ENCODE measurements at places on chromosomes 16 and 17. TPM values are rescaled to one million over a fixed set of nuclear protein-coding genes. Genes with fewer than 3 reads are reported as not detected.
A peak's percentile ranks its signal among the peaks of the same experiment; 100 is the strongest.

DNA sequence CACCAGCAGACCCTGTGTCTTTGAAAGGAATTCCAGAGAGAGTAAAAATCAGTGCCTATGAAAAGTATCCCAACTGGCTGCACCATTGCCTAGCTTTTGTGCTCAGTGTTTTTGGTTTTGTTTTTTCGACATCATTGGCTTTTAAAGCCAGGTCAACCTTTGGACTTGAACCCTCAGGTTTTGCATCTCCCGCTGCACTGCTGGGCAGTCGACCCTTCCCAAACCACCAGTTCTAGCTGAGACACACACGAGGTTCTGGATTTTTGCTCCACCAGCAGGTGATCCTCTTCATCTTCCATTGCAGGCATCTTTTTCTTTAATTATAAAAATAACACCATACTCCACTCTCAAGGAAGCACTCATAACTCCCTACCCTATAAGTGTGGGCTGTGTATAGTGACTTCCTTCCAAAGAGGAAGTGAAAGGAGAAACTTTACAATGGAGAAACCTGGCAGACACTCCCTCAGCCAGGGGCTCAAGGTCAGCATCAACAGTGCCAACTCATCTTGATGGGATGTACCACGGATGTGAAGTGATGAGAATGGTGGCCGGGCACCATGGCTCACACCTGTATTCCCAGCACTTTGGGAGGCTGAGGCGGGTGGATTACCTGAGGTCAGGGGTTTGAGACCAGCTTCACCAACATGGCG lies 57.8 kb downstream of the BMERB1 start:
- DNase-seq: no peak

- peak; percentile 13 for DNase-seq
These were observed 478.5 kb downstream of the GRIN2A start for GRCh38 chr16:9703731-9704130.

MARVELD3 gene
- total RNA-seq: not detected

MIS12 gene
- total RNA-seq: 22.8 TPM

DNA sequence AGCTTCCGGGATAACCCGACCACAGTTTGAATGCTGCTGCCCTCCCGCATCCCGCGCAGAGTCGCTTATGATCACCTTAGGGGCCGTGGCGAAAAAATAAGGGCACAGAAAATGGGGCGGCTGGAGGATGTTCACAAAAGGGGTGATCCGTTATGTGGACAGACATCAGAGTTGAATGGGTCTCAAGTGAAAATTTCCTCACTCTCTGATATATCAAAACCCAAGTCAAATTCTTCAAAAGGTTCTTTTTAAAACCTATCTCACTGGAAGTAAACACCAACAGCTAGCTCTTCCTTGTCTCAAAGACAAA lies 400 bp upstream of the CEP112 start:
- no peak for DNase-seq

- DNase-seq: peak; percentile 95
These were observed 50.9 kb downstream of the CDH11 start for GRCh38 chr16:65070831-65071432.

GRCh38 chr17:80478487-80479245 lies 2.3 kb upstream of the NPTX1 start:
- no peak for DNase-seq
